ENCODE measurements at places on chromosomes 13 and 19.

GRCh38 chr13:103033999-103034398, 32.2 kb downstream of the SLC10A2 start:
- no peak for DNase-seq

DNA sequence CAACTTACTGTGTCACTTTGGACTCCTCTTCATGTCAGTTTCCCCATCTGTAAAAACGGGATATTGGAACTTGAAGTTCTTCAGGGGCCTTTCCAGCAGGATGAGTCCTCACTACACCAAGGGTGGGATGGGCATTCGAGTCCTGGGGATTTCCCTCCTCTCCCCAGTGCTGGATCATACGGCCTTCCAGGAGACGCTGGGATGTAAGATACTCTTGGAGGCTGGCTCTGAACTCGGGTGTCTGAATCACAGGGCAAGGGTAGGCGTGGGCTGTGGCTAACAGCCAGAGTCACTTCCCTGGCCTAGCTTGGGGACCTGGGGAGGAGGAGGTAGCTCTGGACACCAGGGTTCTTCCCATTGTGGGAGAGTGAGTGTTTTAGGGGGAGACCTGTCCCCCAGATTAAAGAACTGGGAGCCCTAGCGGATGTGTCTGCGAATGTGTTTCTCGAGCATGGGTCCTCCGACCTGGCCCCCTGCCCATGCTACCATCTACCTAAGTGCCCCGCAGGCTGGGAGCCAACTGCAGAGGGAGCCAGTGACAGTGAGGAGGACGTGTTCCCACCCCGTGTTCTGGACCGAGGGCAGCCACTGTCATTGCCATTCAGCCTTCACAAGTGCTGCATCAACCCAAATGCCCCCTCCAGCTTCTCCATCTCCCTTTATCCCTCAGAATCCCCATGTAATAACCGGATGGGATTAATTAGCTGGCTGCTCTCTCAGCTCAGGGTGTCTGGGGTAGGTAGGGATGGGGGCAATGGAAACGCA, 2.4 kb upstream of the CYTH2 start:
- no peak for DNase-seq

- no peak for DNase-seq
Measured at GRCh38 chr13:60959427-60959826, 456.2 kb downstream of the PCDH20 start.

DNA sequence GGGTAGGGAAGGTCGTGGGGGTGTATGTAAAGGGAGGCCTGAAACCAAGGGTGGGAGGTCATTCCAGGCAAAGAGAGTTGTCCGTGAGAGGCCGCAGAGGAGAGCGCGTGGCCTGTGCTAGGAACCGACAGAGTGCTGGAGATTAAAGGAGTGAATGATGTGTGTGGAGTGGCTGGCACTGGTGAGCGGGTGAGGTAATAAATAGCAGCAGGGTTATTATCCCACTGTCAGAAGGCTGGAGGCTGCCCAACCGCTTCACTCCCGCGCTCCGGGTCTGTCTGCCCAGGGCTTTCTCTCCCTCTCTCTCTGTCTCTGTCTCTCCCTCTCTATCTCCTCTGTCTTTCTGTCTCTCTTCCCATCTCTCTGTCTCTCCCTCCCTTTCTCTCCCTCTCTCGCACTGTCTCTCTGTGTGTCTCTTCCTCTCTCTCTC, 17.4 kb downstream of the ZNF579 start:
- no peak for DNase-seq

- DNase-seq: no peak
Measured at GRCh38 chr13:96002322-96003131, 50.7 kb downstream of the UGGT2 start.

DNA sequence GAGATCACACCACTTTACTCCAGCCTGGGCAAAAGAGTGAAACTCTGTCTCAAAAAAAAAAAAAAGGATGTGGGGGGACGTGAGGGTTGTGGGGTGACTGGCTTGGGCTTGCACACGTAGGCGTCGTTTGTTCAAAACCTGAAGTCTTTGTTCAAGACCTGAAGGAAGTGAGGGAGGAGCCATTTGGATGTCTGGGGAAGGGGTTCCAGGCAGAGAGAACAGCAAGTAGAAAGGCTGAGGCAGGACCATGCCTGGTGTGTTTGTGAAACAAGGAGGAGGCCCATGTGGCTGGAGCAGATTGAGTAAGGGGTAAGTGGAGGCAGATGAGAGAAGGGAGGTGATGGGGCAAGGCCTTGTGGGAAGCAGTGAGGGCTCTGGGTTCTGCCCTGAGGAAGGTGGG, 27.8 kb downstream of the PIN1 start:
- no peak for DNase-seq

All from RPMI8226 (cell line).